ENCODE measurements at places on chromosomes 7 and 10. TPM values are rescaled to one million over a fixed set of nuclear protein-coding genes. Genes with fewer than 3 reads are reported as not detected.

DNA sequence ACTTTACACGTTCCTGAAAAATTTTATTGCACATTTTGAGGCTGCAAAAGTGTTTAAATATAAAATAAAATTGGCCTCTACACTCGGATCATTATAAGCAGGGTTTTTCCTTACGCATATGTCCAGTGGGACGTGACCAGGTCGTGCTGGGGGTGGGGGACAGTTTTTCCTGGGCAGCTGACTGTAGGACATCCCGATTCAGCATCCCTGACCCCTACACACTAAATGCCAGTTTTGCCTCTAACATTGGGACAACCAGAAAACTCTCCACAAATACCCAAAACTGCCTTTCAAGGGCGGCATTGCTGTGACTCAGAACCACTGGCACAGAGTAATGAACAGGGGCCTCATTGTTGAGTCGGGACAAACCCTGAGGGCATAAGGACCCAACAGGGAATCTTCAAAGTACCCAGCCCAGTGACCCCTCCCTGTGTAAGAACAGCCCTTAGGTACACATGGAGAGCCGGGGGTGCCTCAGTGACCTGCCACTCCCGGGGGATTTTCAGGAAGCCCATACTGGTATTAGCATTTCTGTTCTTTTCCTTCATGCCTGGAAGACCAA lies 170.6 kb downstream of the ARHGAP21 start:
- no peaks in the 10 kb centered on the region for H3K36me3 ChIP-seq
- no peak overlapping the region for H3K4me3 ChIP-seq
- DNase-seq = no peak
- no peaks in the 10 kb centered on the region for H3K27me3 ChIP-seq

DNA sequence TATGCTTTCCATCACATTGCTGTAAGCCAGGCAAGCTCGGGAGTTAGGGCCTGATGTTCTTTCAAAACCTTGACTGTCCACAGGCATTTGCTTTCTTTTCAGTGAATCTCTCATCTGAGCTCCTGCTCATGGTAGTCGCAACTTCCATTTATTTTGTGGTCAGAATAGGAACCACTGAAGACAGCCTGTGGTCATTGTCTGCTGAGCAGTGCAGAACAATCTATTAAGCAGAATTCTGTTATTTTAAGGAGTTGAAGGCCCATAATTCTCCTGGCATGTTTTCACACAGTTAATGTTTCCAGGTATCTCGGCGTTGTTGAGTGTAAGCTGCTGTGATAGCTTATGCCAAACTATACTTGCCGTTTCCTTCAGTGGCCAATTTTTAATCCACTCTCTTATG lies 491.1 kb upstream of the AKR1E2 start:
- H3K4me3 ChIP-seq = no peak overlapping the region
- H3K36me3 ChIP-seq = no peaks in the 10 kb centered on the region
- H3K27me3 ChIP-seq = no peaks in the 10 kb centered on the region
- no peak for DNase-seq
- no peaks in the 10 kb centered on the region for H3K4me1 ChIP-seq
- H3K27ac ChIP-seq = no peak overlapping the region

DNA sequence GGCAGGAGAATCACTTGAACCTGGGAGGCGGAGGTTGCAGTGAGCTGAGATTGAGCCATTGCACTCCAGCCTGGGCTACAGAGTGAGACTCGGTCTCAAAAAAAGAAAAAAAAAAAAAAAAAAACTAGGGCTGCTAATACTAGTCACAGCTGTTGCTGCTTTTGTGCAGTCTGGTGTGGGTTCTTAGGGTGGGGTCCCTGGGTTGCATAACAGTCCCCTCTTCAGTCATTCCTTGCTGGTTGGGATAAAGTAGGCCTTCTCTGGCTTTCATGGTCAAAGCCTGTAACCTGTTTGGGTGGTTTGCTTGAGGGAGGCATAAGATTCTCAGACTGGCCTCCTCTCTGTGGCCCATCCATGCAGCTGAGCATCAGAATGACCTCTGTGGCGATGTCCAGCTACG lies 14.1 kb downstream of the SSMEM1 start:
- H3K27ac ChIP-seq = no peak overlapping the region
- no peaks in the 10 kb centered on the region for H3K4me1 ChIP-seq
- no peak for DNase-seq
- no peaks in the 10 kb centered on the region for H3K36me3 ChIP-seq

GRCh38 chr10:97719602-97720001 lies 6.1 kb downstream of the MARVELD1 start:
- H3K27me3 ChIP-seq = no peaks in the 10 kb centered on the region
- peak overlapping the region; percentile 72 for H3K27ac ChIP-seq
- no peak for DNase-seq
- H3K36me3 ChIP-seq = no peaks in the 10 kb centered on the region
- H3K4me3 ChIP-seq = no peak overlapping the region
- H3K4me1 ChIP-seq = peaks cover 17% of the 10 kb centered on the region

DNA sequence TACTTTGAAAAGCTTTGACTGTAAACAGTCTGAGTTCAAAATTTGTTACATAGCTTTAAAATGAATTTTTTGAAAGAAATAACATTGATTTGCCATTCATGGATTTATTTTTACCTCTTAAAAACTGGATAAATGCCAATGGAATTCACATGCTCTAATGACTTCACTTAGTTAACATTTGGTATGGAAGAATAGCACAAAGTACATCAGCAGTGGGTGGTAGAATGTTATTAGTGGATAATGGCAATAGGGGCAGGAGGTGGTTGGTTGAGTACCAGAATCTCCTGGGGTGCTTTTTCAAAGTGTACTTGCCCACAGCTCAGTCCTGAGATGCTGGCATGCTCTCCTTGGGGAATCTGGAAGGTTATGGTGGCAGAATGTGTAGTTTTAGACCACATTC lies 4.7 kb downstream of the PPP1R9A start:
- no peaks in the 10 kb centered on the region for H3K27me3 ChIP-seq
- no peak overlapping the region for H3K27ac ChIP-seq
- no peaks in the 10 kb centered on the region for H3K4me1 ChIP-seq
- H3K4me3 ChIP-seq = no peak overlapping the region
- no peaks in the 10 kb centered on the region for H3K36me3 ChIP-seq

Gene LLCFC1
- total RNA-seq = not detected

Gene HOXA1
- total RNA-seq = 1.3 TPM

Gene SFMBT2
- total RNA-seq = 7.7 TPM

Gene OR2A42
- total RNA-seq = 4.1 TPM

Gene ANKRD61
- total RNA-seq = 0.46 TPM

Gene RAPGEF5
- 49.8 TPM for total RNA-seq

Data from uterus (tissue), 4 donors.